ENCODE measurements at places on chromosomes 1 and 21. TPM values are rescaled to one million over a fixed set of nuclear protein-coding genes. Genes with fewer than 3 reads are reported as not detected.

Gene OR2L3
- total RNA-seq: not detected

Gene GFI1
- total RNA-seq: 49.6 TPM

Gene DNAJC16
- 19.6 TPM for total RNA-seq

DNA sequence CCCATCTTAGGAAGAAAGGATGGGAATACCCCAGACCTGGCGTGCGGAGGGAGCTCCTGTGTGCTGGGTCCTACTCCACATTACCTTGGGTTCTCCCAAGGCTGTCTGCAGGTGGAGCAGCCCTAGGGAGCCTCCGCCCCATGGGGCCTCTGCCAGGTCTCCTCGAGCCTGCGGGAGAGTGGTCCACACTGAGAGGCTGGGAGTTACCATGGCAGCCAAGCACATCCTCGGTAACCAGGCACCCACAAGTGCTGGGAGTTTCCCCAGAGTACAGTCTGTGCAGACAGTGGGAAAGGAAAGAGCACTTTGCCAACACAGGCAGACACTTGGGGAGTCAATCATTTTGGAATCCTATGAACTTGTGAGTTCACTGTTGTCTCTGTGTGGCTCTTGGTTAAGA, 249.4 kb downstream of the DYRK1A start:
- no peak for DNase-seq

DNA sequence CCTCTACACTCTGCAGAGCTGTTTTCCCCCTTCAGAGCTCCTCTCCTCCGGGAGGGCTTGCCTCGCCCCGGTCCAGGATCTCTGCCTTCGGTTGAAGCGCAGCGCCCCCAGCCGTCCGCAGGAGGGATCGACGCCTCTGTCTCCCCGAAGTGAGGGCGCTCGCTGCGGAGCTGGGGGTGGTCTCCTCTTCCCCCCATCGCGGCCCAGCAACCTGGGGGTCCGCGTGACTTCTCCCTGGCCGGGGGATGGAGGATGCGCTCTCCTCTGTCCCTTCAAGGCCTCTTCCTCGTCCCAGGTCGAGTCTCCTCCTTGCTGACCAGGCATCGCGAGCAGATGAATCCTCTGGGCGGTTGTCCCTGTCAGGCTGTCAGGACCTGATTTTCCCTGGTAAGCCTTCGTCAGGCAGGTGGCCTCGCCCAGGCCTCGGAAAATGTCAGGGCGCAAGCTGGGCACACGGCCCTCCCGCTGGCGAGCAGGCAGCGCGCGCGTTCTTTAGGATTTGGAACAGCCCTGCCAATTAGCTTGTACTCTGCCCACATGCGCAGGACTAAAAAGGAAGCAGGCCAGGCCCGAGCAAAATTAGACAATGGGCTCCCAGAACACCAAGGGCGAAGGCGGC, 90.5 kb downstream of the EDEM3 start:
- peak; percentile 55 for DNase-seq

DNA sequence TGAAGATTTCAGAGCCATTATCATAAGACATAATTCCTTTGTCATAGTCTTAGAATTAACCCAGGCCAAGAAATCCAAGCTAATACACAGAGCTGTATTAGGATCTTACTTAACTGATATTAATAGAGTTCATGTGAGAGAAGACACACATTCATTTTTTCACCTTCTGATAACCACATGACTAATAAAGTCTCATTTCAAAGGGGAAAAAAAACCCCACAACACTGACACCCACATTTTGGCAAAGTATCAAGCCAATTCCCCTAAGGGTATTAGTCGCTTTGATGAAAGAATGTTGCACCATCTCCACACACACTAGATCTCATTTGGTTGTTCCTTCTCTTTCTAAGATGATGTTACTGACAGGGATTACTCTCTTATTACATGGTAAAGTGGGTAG, 344.4 kb upstream of the ESRRG start:
- no peak for DNase-seq

DNA sequence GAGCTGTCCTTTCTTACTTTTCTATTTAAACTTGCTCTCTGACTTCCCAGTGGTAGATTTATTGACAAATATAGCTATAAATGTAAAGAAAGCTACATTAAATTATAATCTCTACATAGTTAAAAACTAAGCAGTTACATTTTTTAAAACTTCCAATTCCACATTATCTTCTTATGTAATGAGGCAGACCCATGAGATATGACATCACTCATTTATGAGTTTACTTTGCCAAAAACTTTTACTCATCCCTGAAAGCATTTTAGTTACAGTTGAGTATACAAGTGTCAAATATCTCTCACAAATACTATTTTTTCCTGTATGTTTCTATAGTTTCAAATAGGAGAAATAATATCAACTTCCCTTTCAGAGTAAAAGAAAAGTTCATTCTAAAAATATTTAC, 3.8 kb downstream of the NMNAT2 start:
- DNase-seq: no peak

DNA sequence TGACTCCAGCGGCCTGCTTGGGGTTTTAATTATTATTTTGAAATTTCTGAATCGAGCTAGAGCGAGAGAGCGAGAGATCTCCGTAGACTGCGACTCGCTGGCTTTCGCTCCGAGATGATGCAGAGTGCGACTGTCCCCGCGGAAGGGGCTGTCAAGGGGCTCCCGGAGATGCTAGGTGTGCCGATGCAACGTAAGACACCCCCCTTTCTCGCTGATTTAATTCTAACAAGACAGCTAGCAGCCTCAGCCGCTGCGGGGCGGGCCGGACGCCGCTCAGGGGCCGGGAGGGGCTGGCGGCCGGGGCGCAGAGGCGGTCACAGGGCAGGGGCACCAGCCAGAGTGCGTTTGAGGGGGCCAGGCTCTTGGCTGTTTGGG, 339 bp downstream of the LHX4 start:
- no peak for DNase-seq

DNA sequence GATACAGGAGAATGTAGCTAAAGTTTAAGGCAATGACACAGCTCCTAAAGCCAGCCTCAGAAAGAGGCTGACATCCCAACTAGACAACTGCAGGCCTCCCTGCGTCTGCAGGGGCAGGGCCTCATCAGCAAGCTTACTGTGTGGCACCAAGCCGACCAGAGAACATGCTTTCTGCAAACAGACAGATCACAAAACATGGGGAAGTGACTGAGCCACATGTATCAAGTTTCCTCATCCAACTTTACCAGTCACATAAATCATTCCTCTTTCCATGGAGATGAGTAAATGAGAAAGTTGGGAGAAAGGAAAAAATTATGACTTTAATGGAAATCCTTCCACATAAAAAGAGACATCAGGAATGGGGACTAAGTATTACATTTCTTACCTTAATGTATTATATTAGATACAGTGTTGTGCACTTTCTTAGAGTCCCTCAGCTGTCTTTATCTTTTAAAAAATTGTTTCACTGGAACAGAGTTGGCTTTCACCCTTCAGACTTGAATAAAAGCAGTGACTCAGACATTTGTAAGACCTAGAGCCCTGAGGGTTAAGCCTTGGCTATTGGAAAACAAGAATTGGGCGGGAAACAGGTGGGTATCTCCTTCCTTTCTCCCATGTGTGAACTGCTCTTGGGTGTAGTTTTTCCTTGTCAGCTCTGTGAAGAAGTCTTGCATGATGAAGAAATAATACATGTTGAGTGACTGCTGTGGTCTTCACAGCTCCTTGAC, 305.7 kb upstream of the SNX7 start:
- no peak for DNase-seq

GRCh38 chr1:201891451-201892045, 2.9 kb downstream of the SHISA4 start:
- no peak for DNase-seq
